ENCODE measurements at places on chromosomes 4 and X.

DNA sequence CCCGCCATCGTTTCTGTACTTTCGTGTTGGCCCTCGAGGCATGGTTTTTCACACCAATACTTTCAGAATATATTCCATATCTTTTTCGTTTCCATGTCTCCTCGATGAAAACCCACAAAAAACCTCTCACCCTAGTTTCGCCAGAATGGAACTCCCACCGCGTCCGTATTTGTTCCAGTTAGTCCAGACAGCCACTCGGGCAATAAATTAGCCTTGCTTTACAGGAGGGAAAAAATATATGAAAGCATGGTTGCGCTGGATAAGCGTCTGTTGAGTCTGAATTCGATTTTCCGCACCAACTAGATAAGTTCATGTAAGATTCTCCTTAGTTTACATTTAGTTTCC lies 550 bp upstream of the CHM start:
- no peak for DNase-seq

GRCh38 chr4:33959519-33959918 lies 2284.8 kb downstream of the ARAP2 start:
- peak; percentile 55 for DNase-seq

- DNase-seq = no peak
Observed at GRCh38 chr4:94871644-94872305, 114.0 kb downstream of the BMPR1B start.

DNA sequence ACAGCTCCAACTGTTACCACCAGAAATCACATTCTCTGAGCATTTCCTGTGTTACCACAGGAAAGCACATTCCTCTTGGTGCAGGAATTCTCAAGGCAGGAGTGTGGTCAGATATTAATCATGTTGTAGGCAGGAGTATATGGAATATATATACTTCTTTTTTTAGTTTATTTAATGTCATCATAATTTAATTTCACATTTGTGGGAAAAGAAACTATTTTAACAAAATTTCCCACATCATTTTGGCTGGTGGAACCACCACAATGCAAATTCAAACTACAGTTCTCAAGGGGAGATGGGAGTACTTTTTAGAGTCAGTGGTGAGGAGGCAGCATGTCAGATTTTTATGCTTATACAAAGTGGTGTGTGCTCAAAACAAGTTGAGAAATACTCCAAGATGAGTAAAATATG lies 139.0 kb downstream of the ATP10D start:
- peak; percentile 55 for DNase-seq

DNA sequence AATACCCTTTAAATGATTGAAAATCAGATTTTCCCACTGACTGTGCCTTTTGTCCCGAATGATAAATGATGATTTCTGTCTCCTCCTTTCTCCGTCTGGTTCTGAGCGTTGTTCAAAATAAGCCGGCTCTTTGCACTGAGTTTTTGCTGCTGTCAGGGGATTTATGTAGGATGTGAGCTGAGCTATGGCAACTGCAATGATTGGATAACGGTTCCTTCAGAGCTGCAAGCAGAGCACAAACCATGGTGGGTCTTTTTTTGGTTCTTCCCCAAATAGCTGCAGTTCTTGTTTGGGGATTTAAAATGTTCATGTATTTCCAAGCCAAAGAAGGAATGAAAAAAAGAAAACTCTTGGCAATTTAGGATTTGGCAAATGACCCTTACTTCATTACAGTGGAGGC lies 124.5 kb upstream of the CASK start:
- DNase-seq = no peak

Measured in HFFc6 (cell line).